ENCODE measurements at places on chromosomes 4 and X.

DNA sequence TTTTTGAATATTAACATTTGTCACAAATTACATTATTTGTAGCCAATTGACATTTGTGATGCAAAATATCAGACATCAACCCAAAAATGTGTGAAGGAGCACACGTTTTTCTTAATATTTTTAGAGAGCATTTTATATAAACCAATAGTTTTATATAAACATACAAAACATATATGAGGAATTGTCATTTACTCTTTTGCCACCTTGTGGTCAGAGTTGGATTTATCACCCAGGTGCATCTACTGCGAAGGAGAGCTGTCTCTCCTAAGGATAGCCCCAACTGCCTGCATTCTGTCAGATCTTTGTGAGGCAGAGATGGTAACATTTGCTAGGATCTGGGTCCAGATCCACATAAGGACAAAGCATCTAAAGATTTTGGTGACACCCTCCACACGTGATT lies 2.5 kb upstream of the USP27X start:
- DNase-seq, result peak; percentile 29

- DNase-seq, result peak; percentile 44
Observed at GRCh38 chr4:145234091-145234706, 53.8 kb upstream of the OTUD4 start.

GRCh38 chrX:580030-580429 lies 50.6 kb upstream of the SHOX start:
- no peak for DNase-seq

- no peak for DNase-seq
Observed at GRCh38 chr4:102399021-102399420, 53.7 kb upstream of the SLC39A8 start.

DNA sequence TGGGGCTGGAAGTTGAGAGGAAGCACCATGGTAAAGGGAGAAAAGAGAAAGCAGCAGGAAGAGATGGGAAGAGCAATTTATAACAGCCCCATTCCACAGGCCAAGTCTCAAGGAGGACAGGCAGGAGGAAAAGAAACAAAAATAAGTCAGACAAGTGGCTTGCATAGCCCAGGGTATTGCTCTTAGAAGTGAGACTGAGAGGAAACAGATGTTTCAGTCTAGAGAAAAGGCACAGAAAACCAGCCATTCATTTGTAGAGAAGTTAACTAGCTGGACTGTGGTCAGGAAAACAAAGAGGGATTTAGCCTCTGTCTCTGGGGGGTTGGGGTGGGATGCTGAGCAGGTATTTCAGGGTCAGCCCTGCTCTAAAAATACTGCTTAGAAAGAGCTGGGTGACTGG lies 175.0 kb upstream of the ARHGEF9 start:
- no peak for DNase-seq

GRCh38 chrX:73847100-73847499 lies 284.1 kb downstream of the CHIC1 start:
- no peak for DNase-seq

DNA sequence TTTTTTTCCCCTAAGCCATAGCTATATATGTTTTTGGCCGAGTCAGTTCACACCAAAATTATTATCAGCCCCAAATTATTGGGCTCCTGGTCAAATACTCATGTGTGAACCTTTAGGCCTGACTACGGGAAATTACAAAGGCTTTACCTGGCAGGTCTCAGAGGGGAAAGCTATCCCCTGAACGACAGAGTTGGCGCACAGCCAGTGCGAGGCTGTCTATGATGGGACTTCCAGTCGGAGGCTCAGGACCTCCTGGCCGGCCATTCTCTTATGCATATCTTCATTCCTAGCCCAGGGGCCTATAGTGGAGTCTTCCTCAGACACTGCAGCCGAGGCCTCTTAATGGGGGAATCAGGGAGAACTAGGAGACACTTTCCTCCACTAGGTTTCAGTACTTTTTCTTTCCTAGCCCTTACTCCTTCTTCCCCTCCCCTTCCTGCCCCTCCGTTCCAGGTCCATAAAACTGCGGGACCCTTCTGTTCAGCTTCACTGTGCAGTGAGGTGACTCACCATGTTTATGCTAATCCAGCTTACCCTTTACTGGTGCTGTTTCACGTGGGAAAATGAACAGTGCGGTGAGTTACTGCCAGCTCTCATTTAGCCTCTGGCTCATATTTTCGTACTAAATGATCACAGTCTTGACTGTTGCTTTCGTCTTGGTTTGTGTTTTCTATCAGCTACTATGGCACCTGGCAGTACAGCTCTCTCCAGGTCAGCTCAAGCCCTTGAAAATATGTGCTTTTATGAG lies 533.9 kb downstream of the FSTL5 start:
- DNase-seq, result no peak

GRCh38 chr4:121326597-121326996 lies 54.2 kb downstream of the QRFPR start:
- no peak for DNase-seq

DNA sequence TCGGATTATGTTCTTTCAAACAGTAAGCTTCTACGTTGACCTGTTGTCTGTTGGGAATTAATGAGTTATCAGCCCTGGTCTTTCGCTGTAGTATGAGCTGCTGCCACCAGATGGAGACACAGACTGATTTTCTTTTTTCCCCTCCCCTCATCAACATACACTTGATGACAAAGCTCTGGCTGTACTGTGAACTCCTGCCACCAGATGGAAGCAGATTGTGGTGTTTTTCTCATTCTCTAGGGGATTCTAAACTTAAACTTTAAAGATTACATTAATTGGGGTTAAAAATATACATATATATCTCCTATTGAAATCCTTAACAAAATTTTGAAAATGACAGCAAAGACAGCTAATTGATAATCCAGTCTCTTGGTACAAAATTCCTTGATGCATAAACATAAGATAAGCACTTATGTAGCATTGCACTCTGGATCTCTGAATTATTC lies 44.8 kb downstream of the SMS start:
- peak; percentile 71 for DNase-seq

DNA sequence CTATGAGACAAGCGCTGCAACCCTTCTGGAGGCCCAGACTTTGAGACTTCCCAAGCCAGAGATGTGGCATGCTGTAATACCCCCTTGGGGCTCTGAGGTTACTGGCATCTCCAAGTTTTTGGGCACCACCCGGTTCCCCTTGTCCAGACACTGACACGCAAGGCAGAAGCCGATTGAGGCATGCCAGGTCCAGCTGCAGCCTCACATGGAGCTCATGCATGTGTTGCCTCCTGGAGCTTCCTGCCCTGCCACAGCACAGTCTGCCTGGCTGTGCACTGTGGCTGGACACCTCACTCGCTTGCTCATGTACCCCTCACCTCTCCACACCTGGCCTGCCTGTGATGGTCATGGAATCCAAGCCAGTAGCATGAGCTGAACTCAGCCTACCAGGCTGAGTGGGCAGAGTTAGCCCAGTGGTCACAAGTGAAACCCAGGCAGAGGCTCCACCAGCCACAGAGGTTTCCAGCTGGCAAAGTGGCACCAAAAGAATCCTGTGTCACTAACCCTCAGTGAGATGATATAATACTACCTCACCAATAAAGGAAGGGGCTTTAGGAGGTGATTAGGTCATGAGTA lies 789.2 kb upstream of the INTU start:
- DNase-seq, result no peak

DNA sequence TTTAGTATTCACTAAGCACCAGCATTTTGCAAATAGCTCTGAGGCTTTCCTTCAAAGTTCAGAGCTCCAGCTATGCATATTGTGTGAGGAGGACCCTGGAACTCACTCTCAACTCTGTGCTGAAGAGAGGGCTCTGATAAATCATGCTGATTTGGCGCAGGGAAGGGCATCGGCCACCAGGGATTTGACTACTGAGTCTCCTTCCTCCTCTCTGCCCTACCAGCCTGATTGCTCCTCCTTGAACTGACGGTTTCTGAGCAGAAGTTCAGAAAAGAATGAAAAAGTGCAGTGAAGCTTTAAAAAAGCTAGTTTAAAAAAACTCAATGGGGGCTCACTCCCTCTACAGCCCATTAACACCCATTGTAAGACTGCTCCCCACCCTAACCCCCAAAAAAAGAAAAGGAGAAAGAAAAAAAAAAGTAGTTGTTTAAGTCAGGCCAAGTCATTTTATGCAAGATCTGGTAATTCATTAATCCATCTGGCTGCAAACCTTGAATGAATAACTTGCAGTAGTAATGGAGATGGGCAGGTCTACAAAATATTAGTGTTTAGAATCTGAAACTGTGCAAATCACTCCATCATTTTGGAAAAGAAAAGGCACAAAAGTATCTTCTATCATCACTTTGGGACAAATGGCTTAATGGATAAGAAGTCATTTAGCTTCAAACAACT lies 13.3 kb downstream of the PPARGC1A start:
- DNase-seq, result no peak

GRCh38 chr4:31416498-31416897 lies 696.3 kb downstream of the PCDH7 start:
- no peak for DNase-seq

DNA sequence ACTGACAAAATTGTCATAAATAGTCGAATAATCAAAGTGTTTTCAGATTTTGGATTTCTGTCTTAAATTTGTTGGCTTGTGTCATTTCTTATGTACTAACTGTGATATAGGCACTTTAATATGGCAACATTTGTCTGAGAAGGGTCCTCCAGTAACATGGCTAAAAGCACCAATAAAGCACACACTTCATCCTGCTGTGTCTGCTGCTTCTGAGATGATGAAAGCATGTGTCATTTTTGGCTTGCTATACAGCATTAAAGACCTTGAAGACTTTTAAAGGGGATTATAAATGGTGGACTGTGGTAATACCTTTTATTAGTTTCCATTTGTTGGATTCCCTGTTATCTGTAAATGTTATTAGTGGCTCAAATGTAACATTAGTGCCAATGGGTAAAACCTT lies 551.8 kb upstream of the GRID2 start:
- DNase-seq, result no peak

DNA sequence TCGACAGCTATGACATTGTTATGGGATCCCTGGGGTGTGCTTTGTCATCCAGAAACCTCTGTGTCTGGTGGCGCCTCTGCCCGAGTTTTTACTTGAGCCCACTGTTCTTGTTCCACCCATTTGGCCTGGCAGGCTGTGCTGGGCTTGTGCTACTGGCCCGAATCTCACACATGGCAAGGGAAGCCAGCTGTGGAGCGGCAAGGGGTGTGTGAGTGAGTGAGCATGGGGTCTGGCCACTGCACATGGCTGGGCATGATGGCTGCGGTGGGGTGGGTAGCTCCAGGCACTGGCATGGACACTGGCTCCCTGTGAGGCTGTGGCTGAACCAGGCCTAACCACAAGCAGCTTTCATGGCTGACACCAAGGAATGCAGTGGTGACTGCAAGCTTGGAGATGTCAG lies 89.2 kb downstream of the DACH2 start:
- DNase-seq, result no peak

DNA sequence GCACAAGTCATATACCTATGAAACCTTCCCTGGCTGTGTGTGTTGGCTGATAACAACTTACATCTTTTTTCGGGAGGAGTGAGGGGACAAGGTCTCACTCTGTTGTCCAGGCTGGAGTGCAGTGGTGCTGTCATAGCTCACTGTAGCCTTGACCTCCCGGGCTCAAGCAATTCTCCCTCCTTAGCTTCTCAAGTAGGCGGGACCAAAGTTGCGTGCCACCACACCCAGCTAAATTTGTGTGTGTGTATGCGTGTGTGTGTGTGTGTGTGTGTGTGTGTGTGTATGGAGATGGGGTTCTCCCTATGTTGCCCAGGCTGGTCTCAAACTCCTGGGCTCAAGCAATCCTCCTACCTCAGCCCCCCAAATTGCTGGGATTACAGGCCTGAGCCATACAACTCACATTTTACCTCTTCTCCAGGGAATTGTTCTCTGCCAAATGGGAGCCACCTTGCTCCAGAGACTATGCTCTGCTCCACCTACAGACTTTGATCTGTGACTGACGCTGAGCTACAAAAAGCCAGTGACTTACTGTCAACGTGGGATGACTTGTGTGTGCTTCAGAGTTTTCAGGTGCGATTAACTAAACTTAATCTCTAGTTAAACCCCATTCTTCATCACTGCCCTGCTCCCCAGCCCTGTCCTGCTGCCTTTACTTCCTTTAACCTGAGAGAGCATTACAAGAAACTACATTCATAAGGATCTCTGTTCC lies 2.0 kb upstream of the BEX4 start:
- DNase-seq, result no peak

GRCh38 chrX:39158801-39159657 lies 357.8 kb downstream of the MID1IP1 start:
- DNase-seq, result peak; percentile 39

DNA sequence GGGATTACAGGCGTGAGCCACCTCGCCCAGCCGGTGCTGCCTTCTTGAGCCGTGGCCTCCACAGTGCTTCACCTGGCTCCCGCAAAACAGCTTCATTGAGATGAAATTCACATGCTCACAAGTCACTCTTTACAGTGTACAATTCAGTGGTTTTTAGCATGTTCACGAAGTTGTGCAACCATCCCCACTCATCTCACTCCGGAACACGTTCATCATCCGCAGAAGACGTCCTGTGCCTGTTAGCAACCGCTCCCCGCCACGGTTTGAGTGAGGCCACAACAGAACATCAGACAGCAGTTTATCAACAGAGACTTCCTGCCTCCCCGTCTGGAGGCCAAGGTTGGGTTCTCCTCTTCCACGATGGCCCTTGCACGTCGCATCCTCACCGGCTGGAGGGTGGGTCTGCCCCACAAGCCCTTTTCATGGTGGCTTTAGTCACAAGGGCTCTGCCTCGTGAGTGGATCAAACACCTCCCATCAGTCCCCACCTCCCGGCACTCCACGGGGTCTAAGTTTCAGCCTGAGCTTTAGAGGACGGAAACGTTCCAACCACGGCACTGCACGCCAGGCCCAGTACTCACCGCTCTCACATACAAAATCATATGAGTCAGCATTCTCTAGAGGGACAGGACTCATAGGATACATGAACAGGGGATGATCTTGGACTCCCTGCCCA lies 29.6 kb upstream of the SPON2 start:
- DNase-seq, result no peak

- no peak for DNase-seq
Observed at GRCh38 chrX:2548711-2549423, 48.1 kb upstream of the DHRSX start.

DNA sequence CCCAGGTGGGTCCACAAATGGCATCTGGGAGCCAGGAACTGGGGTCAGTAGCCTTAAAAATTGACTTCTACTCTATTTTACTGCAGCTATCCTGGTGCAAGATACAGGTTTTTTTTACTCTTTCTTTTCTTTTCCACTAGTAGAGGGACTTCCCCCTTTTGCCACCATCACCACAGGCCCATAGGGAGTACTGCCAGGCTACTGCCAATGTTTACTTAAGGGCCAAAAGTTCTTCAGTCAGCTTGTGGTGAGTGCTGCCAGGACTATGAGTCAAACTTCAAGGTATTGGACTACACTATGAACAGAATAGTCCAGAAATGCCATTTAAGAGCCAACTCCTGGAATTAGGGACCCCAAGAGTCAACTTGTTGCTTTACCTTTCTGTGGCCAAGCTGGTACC lies 94.7 kb downstream of the EDA2R start:
- DNase-seq, result no peak

DNA sequence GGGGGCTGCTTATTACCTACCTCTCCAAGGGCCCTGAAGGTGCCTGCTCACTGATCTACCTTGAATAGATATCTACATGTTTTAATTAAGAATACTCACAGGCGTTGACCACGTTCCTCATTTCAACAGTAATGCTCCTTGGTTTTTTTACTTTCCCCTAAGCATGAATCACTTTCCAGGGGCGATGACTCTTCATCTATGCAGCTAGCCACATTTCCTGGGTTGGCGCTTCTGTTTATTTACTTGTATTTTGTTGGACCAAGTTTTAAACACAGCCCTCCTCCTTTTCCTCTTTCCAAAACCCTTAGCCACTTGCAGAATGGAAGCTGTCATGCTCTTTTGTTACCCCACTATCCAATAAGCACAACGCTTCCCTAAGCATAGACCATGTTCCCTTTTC lies 50.8 kb downstream of the CBLL2 start:
- no peak for DNase-seq

- no peak for DNase-seq
Observed at GRCh38 chr4:26594778-26595177, 10.9 kb downstream of the TBC1D19 start.
